ENCODE measurements at places on chromosomes 4 and X.

DNA sequence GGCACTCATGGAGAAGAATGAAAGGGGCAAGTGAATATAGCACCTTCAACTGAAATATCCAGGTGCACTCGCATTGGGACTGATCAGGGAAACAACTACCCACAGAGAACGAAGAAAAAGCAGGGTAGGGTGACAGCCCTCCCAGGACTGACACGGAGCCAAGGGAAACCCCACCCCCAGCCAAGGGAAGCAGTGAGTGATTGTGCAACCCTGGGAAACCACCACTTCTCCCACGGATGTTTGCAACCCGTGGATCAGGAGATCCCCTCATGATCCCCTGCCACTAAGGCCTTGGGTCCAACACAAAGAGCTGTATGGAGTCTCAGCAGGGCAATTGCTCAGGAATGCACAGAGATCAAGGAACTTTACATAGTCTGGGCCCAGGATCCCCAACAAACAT is 158.5 kb upstream of the HCCS start:
- H3K4me3 ChIP-seq: no peak overlapping the region
- no peaks in the 10 kb centered on the region for H3K36me3 ChIP-seq
- no peak overlapping the region for H3K27ac ChIP-seq
- no peaks in the 10 kb centered on the region for H3K27me3 ChIP-seq
- H3K4me1 ChIP-seq: peaks cover 5% of the 10 kb centered on the region
- no peak for DNase-seq

DNA sequence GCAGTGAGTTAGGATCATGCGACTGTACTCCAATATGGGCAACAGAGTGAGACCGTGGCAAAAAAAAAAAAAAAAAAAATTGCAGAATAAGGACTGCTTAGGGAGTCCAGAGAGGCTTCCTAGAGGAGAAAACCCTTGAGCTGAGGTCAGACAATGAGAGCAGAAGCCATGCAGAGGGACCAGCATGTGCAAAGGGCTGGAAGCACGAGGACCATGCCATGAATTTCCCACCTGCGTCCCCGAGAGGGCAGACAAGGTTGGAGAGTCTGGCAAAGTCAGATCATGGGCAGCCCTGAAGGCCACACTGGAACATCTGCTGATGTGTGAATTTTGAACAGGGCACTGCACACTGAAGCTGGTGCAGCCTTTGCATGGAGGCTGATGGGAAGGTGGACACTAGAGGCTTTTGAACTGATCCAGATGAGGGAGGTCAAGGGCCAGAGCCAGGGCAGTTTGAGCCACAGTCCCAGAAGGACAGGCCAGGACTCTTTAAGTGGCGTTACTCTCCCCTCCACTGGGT is 6.5 kb upstream of the JAKMIP1 start:
- H3K27ac ChIP-seq: no peak overlapping the region
- H3K4me3 ChIP-seq: no peak overlapping the region
- no peak for DNase-seq
- H3K27me3 ChIP-seq: no peaks in the 10 kb centered on the region
- H3K36me3 ChIP-seq: no peaks in the 10 kb centered on the region

- no peaks in the 10 kb centered on the region for H3K27me3 ChIP-seq
- H3K4me3 ChIP-seq: no peak overlapping the region
- no peak for DNase-seq
- H3K4me1 ChIP-seq: no peaks in the 10 kb centered on the region
- no peaks in the 10 kb centered on the region for H3K36me3 ChIP-seq
Observed at GRCh38 chr4:153137159-153137558, 67.1 kb upstream of the TRIM2 start.

DNA sequence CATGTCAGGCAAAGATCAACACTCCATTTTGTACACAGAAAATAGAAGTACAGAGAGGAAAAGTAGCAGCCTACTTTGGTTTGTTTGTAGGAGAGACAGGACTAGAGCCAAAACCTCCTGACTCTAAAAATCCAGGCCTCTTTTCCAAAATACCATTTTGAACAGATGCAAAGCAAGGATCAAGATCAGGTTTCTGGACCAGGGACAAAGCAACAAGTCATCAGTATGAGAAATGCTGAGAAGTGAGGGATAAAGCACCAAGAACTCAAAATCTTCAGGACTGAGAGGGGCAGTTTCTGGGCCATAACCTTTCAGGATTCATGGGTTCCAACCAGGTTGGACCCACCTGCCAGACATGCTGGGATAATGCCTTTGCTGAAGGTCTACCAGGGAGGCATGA is 36.6 kb upstream of the MBTPS2 start:
- no peak overlapping the region for H3K4me3 ChIP-seq
- DNase-seq: no peak
- no peaks in the 10 kb centered on the region for H3K4me1 ChIP-seq
- H3K36me3 ChIP-seq: no peaks in the 10 kb centered on the region

GRCh38 chr4:19224820-19225219 is 1026.9 kb upstream of the SLIT2 start:
- no peak for DNase-seq
- no peak overlapping the region for H3K27ac ChIP-seq
- H3K4me3 ChIP-seq: no peak overlapping the region
- no peaks in the 10 kb centered on the region for H3K36me3 ChIP-seq
- H3K4me1 ChIP-seq: no peaks in the 10 kb centered on the region
